Naive thymus-derived CD8-positive, alpha-beta T cell (primary cell): ENCODE measurements at places on chromosomes 4 and X. TPM values are rescaled to one million over a fixed set of nuclear protein-coding genes. Genes with fewer than 3 reads are reported as not detected.

PFKFB1 gene
- polyA plus RNA-seq: 0.16 TPM

SPOCK3 gene
- not detected for polyA plus RNA-seq

PDLIM3 gene
- polyA plus RNA-seq: not detected

RHOXF1 gene
- polyA plus RNA-seq: 0.33 TPM

CT45A10 gene
- not detected for polyA plus RNA-seq

IL15 gene
- 1.6 TPM for polyA plus RNA-seq
